DMS 273 treated with DMSO at 0.1 percent for 48 hours (cell line): ENCODE measurements at places on chromosomes 3 and 15.

GRCh38 chr15:26882112-26882511 lies 15.2 kb downstream of the GABRA5 start:
- DNase-seq, result no peak

- no peak for DNase-seq
Observed at GRCh38 chr3:106745344-106746168, 631.7 kb upstream of the CCDC54 start.

DNA sequence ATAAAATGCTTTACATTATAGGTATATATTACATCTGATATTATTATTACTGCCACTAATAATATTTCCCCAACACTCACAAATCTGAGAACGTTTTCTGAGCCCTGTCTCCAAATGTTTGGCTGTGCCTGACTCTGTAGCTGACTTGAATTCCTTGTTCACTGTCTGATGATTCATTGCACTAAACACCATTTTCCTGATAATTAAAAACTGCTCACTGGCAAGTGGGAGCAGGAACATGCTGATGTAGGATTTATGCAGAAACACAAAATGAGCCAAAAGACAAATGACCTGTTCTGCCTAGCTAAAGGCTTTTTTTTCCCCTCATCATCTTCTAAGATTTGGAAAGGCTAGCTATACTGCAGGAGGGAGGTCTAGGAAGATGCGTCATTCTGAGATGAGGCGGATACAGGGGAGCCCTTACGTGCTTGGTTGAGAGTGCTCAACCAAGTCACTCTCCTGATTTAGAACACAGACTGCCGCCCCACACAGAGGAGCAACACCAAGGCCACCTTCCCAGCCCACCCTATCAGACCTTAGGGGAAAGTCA lies 380.7 kb downstream of the EPHB1 start:
- no peak for DNase-seq

GRCh38 chr3:194167480-194168282 lies 31.7 kb downstream of the HES1 start:
- DNase-seq, result no peak

GRCh38 chr3:176856721-176857120 lies 340.6 kb downstream of the TBL1XR1 start:
- DNase-seq, result no peak

DNA sequence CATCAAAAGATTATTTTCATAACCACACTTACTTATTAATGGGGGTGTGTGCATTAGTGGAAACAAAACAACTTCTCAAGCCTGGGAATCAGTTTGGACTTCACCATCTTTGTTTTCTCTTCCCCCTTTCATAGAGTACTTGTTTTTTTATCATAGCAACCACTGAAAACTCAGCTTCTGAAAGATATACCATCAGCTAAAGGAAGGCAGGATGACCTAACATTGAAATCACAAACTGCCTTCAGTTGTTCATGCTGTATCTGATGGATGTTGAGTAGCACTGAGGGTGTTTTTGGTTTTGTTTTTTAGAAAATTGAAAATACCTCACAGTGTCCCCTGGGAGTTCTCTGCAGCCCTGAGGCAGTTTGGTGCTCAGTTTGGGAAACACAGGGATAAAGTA lies 46.5 kb downstream of the NEK10 start:
- DNase-seq, result no peak

DNA sequence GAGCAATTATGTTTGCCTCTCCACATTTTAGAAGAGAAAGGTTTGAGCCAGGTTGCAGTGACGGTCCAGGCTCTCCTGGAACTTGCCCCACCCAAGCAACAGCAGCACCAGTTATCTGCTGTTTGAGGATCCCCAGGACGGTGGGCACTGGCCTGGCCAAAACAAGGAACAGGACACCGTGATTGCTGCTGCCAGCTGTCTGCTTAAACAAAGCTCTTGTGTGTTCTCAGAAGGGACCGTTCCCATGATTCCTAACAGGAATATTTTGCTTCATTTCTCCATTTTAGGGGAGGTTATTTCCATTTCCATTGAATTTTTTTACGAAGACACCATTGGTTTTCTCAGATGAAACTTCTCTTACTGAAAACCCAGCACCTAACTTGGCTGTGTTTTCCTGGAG lies 66.4 kb upstream of the RPL35A start:
- no peak for DNase-seq
